Ammon's horn (tissue), 1 donor: ENCODE measurements at places on chromosomes 7 and 10.

GRCh38 chr10:484925-485661, 204.4 kb downstream of the DIP2C start:
- no peak for DNase-seq

DNA sequence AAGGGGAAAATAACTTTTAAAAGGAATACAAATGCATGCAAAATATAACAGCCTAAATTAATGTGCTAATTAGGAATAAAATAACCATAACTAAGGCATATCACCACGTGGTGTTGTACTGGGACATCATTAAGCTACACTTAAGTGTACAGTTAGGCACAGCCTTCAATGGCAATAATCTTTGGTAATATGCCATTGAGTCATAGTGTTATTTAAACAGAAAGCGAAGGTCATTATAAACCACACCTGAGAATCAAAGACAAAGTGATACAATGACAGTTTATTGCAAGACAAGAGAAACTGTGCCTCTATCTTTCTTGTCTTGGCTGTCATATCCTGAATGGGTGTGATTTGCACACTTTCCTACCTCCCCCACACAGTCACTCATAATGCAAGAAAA, 30.5 kb upstream of the AUTS2 start:
- no peak for DNase-seq

DNA sequence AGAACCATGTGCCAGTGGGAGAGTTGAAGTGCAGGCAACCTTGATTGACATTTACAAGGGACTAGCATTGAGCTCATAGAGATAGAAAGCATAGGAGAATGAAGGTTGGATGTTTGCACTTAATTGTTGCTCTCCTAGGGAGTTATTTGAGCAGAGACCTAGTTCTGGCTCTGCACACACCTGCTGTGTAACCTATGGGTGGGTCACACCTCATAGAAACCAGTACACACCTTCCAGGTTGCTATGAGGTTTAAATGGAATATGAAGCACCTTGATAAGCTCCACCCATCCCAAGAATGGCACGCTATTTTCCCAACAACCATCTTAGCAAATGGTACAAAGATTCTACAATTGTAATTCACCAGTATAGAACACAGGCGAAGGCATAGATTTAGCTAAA, 86.2 kb upstream of the AOAH start:
- no peak for DNase-seq

DNA sequence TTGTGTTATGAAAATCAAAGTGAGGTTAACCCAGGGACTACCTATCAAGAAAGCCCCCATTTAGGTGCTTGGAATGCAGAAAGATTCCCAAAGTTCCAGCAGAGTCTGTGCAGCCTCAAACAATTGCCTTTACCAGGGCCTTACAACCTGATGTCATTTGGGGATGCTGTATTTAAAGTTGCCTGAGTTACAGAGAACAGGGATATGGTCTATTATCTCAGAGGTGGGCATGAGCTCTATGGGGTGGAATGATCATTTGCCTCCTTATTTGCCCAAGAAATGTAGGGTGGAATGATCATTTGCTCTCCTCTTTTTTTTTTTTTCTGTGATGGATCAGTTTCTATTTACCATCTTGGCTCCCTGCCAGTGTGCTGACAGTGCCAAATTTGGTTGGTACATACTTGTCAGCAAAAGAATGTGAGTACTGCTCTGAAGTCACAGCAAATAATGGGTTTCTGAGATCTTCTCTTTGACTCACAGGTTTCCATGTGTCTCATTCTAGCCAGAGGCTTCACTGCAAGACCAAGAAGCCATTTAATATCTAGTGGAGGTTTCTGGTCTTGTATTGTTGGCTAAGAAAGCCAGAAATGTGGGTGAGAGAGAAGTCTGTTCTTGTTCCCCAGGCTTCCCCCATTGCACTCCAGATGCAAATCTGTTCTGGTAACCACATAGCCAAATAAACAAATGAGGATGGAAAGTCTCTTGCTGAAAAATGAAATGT, 45.5 kb upstream of the ZNRF2 start:
- peak; percentile 54 for DNase-seq

- DNase-seq = no peak
Observed at GRCh38 chr7:127618042-127618441, at the start of gene PAX4. Gene PAX4 (minus strand): TSS chr7:127618142. CDS start chr7:127615928, 2,214 bp downstream.

GRCh38 chr7:107230334-107230733, 61.5 kb downstream of the HBP1 start:
- no peak for DNase-seq

DNA sequence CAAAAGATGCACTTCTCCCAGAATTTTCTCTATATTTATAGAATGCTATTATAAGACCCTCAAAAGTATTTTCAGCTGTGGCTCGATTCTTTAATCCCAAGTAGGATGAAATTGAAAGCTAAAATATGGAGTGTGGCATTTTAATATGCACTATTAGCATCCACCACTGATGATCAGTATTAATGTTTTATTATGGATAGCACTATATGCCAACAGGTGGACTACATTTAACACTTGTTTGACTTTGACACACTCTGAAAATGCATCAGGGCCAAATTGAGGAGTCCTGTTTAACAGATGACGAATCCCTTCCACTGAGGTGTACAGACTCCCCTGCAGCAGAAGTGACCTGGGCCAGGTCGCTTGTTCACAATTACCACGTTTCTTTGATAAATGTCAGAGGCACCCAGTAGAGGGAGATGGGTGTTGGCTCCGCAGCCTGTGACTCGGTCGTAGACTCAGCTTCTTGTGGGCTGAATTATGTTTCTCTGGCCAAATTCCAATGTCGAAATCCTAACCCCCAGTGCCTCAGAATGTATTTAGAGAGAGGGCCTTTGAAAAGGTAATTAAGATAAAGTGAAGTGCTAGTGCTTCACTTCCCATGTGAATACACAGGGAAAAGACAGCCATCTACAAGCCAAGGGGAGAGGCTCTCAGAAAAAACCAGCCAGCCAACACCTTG, 48.1 kb downstream of the WIPF3 start:
- DNase-seq = no peak

DNA sequence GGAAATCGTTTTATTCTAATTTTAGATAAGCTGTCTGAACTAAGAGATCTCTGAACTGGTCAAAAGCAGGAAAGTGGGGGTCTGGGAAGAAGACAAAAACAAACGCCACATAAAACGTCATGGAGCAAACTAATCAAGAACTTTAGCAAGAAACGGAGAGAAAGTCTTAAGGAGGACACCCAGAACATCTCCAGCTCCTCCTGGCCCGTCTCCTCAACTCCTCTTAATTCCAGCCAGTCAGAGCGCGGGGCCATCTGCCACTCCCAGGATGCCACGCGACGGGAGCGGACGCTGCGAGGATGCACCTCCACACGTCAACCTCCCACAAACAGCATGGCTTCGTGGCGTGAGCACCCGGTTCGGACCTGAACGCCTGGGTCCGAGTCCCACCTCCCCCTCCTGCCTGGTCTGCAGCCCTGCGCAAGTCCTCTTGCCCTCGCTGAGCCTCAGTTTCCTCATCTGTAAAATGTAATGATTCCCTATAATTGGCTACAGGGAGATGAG, 598 bp downstream of the MMS19 start:
- DNase-seq = peak; percentile 89

DNA sequence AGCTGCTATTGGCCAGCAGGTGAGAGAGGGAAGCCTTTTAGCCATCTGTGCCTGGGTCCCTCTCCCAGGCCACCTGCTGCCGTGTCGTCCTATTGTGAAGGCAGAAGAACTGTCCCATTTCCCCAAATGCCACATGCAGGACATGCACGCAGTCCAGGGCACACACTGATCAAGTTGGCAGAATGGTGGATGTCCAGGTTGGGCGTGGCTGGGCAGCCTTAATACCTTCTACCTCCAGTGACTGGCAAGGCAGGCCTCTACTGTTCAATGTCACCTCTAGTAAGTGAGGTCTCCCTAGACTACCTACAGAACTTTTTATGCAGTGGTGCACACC, 37.6 kb downstream of the ALOX5 start:
- no peak for DNase-seq

GRCh38 chr7:33038639-33039038, 23.9 kb downstream of the NT5C3A start:
- no peak for DNase-seq

- no peak for DNase-seq
Observed at GRCh38 chr10:63390521-63390920, 75.3 kb downstream of the JMJD1C start.

DNA sequence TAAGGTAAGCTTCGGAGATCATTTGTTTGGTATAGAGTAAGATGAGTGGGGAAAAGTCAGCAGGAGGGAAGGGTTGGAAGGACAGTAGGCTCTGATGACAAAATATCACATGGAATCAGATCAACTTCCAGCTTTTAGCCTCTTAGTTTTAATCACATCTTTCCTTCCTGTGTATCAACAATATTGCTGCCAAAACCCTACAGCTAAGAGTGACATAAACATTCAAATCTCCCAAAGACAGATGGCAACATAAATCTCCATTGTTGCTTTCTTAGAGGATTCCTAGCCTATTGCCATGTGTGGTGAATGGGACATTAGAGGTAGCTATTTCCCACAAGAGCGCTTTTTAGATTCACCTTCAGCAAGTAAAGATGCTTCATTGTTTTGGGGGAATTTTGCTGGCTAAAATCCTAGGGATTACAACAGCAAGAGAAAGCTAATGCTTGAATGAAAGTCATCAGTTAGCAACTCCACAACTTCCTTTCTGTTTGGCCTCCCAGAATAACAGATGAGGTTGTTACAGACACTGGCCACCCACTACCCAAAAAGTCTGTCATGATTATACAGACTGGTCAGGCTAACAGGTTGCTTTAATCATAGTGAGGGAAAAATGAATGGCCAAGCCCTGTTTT, 35.2 kb upstream of the FZD1 start:
- no peak for DNase-seq
